Activated naive CD4-positive, alpha-beta T cell treated with Interleukin-2 at 50 U/mL for 16 hours (primary cell): ENCODE measurements at places on chromosomes 3 and 15.

DNA sequence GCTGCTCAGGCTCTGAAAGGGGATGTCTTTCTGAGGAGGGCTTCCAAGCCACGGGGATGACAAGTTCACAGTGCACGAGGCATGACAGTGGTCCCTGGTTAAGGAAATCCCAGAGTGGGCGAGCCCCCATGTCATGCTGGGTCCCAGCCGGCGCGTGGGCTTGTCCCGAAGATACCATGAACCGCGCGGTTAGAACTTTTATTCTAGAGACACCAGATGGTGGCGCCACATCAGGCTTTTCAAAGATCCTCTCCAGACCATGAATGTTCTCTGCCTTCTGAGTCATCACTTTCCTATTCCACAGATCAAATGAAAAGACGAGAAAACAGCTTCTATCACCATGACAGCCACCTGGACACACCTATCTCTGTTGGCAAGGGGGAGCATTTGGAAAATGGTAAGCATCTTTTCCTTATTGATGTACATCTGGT is 227.8 kb upstream of the LYSMD4 start:
- DNase-seq = no peak

DNA sequence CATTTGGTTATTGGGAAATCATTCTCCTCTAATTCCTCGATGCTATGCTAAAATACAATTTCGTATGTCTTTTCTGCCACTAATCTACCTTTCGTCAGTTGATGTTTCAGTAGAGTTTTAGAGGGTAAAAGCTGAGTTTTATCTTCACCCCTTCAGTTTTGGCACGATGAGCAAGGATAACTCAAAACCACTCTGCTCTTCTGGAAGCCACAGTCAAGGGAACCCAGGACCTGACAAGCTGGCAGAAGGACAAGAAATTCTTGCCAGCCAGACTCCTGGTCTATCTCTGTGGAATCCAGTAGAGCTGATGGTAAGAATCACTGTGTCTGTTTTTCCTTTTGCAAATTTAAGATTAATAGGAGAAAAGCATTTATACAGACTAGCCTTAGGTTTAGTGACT is 414.4 kb upstream of the LRRC3B start:
- DNase-seq = no peak

GRCh38 chr15:36177590-36178302 is 401.7 kb upstream of the CDIN1 start:
- DNase-seq = no peak

- no peak for DNase-seq
Observed at GRCh38 chr3:34421762-34422161, 623.3 kb downstream of the PDCD6IP start.

DNA sequence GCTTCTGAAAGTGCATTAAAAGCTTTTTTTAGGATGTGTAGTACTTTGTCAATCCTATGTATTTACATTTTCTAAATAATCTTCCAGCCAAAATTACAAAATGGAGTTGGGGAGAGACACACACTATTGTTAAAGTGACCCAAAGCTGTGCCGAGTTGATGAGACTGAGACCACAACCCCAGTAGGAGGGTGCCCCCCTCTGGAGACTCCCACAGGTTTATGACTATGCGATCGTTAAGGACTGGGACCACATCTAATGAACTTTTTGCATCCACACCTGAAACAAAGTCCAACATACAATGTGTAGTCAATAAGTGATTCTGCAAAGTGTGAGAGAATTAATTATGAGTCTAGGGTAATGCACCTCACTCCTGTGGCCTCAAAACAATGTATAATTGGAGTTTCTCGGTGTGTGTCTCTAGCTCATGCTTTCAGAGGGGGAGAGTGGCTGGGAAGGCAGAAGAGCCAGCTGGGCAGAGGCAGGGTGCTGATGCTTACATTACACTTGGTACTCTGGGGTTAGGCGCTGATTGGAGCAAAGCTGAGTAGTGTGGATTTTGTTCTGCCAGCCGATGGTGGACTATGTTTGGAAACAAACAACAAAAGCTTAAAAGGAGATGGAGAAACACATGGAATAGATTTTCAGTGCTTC is 102.8 kb downstream of the KCNH8 start:
- DNase-seq = no peak

- no peak for DNase-seq
Observed at GRCh38 chr3:148598619-148599018, 99.1 kb upstream of the AGTR1 start.

- DNase-seq = no peak
Observed at GRCh38 chr3:34207806-34208205, 409.4 kb downstream of the PDCD6IP start.

DNA sequence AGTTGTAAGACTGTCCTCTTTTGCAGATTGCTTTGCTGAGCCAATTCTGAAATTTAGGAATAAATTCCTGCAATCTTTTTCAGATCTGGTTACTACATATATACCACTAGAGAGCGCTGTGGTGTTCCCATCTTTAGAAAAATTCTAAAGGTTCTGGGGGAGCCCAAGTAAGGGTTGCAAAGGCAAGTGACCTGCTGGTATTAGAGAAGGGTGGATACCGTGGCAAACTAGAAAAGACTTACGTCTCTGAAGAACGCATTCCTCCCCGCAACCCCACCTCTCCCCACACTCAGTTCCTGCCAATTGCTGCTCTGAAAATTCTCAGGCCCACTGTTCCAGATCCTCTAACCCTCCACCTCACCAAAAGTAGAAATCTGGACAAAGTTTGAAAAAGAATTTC is 48.5 kb downstream of the EFHB start:
- DNase-seq = no peak

DNA sequence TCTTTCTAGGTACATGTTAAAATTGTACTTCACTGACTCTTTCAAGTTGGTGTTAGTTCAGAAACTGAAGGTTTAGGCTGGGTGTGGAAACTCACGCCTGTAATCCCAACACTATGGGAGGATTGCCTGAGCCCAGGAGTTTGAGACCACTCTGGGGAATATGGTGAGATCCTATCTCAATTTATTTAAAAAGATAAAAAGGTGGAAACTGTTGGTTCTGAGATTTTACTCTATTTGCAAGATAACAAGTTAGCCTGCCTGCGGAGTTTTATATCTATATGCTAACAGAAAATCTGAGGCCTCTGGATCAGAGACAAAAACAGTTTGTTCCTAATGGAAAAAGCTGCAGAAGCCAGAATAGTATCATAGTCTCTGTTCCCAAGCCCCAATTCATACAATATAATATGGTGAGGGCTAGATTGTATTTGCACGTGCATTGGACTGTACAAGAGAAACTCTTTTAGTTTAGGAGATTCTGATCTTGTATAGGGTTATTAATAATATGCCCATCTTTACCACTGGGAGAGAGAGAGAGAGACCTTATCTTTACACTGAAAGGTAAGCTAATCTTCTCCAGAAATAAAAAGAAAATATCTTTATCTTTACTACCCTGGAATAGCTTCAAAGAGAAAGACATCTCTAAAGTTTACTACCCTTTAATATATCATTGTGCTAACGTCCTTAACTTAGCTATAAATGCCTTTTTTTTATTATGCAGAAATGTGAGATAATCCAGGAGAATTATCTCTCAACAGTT is 1267.6 kb downstream of the OTOL1 start:
- DNase-seq = no peak

DNA sequence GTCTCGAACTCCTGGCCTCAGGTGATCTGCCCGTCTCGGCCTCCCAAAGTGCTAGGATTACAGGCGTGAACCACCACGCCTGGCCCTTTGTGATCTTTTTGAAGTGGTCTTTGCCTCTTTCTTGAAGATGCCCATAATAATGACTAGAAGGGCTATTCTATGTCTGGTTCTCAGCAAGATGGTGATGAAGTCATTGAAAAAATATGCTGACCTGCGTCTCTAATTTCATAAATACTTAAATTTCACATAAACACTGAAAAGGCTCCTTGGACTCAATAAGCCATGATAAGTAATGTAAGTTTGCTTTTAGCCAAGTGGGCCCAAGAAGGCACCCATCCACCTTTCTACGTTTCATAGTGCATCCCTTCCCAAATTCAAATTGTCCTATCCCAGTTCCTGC is 775 bp upstream of the MAPK6 start:
- DNase-seq = no peak

DNA sequence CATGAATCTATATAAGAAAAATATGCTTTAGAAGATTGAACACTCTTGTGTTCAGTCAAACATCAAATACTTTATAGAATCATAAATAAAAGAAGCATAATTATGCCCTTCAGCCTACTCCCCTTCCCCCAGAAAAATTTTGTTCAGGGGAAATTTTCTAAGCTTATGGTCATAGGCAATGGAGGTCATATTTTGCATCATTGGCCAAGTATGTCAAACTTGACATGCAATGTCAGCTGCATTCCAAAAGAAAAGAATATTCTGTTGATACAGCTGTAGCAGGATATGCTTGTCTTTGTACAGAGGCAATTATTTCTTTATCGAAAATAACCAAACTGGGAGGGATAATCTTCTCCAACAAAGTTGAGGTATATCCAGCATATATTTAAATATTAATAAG is 328.2 kb downstream of the ZIC1 start:
- no peak for DNase-seq

- no peak for DNase-seq
Observed at GRCh38 chr15:39926526-39926925, 6.5 kb upstream of the GPR176 start.

- no peak for DNase-seq
Observed at GRCh38 chr3:7897655-7898054, 604.0 kb upstream of the LMCD1 start.

GRCh38 chr3:42451116-42451515 is 40.7 kb upstream of the LYZL4 start:
- no peak for DNase-seq

DNA sequence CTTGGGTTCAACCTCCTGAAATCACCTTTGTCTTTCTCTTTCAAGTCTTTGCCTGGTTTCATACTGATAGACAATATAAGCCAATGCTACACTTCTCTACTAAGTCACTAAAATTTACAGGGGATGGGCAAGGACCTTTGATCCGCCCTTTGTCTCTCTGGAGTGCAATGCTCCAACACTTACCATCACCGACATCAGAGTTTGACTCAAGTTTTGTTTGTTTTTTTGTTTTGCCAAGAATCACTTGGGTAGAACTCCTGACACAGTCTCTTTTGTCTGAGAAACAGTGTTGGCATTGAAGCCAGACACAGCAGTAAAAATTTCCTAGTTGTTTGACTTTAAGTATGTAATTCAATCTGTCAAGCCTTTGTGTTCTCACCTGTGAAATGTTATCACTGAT is 29.3 kb downstream of the NFKBIZ start:
- DNase-seq = no peak

- DNase-seq = peak; percentile 32
Observed at GRCh38 chr3:127628788-127629466, at the start of gene PODXL2. PODXL2 (plus strand) TSS chr3:127629185; CDS start chr3:127629220, 35 bp downstream.

DNA sequence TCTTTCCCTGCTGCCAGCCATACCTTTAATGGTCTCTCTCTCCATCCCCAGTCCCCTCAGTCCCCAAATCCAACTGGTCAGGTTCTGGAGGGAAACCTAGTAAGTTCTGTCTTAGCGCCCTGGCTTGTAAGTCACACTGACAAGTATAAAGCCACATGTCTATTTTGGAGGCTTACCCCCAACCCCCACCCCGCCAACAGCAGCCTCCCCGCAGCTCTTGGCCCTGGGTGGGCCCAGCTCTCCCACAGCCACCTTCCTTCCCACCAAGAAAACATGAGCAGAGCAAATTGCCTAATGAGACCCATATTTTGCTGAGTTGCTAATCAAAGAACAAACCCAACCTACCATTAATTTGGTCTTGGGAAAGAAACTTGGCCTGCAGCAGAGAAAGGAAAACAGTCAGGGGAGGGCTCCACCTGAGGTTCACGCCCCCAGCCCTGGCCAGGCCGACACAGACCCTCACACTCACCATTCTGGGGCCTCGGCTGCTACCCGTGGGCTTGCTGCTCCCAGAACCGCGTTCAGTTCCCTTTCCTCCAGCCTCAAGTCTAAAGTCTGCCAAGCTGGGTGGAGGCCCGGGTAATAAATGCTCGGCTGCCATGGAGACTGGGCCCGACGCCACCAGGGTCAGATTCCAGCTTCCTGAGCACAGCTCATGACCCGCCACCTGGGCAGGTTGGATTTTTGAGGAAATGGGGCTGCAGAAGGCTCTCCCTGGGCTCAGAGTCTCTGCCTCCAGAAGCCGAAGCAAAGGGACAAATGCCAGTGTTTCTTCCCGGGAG is at the start of gene CALML4:
Gene CALML4 (minus strand): TSS at position 557 of the 782 bp plus-strand sequence. CDS start 85 bp downstream, at position 472.
- no peak for DNase-seq

GRCh38 chr3:196013587-196014487 is 68.1 kb downstream of the TFRC start:
- no peak for DNase-seq

- no peak for DNase-seq
Observed at GRCh38 chr3:60160822-60161748, 1090.2 kb downstream of the FHIT start.

GRCh38 chr15:66789029-66790025 is 87.3 kb downstream of the SMAD6 start:
- no peak for DNase-seq

GRCh38 chr3:136836511-136837156 is 17.7 kb downstream of the SLC35G2 start:
- no peak for DNase-seq

- DNase-seq = peak; percentile 17
Observed at GRCh38 chr3:171248426-171249111, 211.6 kb downstream of the TNIK start.

DNA sequence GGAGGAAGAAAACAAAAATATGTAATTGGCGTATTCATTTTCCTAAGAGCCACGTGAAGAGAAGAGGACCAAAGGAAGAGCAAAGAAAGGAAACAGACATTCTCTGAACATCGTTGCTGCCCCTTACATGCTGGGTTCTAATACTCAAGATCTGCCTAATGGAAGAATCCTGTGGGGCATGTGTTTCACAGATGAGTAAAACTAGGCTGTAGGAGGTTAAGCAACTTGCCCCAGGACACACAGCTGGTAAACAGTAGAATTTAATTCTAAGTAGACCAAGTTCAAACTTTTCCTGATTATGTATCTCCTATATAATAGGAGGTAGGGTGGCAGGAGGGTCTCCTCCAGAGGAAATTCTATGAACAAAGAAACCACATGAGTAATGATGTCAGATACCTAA is 106.1 kb upstream of the TNFAIP8L3 start:
- DNase-seq = no peak

DNA sequence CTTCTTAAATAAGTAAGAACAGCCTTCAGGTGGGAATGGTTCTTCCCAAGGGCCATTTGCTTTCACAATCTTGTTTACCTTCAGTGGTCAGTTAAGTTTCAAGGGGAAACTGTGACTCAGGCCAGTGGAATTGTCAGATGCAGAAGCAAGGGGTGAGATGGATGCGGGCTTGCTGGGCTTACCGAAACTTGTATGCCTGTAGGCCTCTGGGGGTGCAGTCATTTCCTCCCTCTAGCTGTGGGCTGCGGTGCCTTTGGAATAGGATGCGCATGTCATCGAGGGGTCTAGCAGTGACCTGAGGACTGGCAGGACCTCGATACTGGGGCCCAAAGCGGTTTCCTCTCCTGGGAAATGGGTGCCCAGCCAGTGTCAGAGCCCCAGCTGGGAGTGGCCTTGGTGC is 121.6 kb downstream of the EEFSEC start:
- DNase-seq = no peak

GRCh38 chr3:128366136-128366535 is 100.6 kb downstream of the DNAJB8 start:
- DNase-seq = no peak

DNA sequence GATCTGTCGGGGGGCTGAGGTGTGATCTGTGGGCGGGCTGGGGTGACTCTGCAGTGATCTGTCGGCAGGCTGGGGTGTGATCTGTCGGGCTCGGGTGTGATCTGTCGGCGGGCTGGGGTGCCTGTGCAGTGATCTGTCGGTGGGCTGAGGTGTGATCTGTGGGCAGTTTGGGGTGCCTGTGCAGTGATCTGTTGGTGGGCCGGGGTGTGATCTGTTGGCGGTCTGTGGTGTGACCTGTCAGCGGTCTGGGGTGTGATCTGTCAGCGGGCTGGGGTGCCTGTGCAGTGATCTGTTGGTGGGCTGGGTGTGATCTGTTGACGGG is 205.1 kb downstream of the XXYLT1 start:
- DNase-seq = no peak

GRCh38 chr3:79016587-79017376 is 751.0 kb downstream of the ROBO1 start:
- no peak for DNase-seq
